T-helper 9 cell (primary cell): ENCODE measurements at places on chromosomes 7 and 10.
A peak's percentile ranks its signal among the peaks of the same experiment; 100 is the strongest.

- peak; percentile 54 for DNase-seq
These were observed at the start of gene HSPB1 for GRCh38 chr7:76302347-76303201. HSPB1 (plus strand) TSS chr7:76302673; CDS start chr7:76302713, 40 bp downstream.

DNA sequence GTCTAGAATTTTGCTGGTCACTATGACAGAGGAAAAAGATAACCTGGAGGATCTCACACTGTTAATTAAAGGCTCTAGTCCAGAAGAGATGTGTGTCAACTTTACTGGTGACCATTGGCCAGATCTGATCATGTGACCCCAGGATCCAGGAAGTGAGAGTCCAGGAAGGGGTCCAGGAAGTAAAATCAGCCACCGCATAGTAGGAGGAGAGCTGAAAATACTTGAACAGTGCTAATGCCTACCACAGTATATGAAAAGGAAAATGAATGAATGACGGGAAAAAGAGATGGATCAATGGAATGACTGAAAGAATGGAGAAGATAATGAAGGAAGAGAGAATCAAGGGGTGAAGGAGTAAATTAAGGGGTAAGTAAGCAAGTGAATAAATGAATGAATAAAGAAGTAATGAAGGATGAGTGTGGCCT is 415.3 kb downstream of the RPS24 start:
- no peak for DNase-seq

GRCh38 chr10:1449021-1449420 is 288.3 kb downstream of the ADARB2 start:
- no peak for DNase-seq

GRCh38 chr10:44388641-44389040 is 3.7 kb upstream of the CXCL12 start:
- DNase-seq: no peak

DNA sequence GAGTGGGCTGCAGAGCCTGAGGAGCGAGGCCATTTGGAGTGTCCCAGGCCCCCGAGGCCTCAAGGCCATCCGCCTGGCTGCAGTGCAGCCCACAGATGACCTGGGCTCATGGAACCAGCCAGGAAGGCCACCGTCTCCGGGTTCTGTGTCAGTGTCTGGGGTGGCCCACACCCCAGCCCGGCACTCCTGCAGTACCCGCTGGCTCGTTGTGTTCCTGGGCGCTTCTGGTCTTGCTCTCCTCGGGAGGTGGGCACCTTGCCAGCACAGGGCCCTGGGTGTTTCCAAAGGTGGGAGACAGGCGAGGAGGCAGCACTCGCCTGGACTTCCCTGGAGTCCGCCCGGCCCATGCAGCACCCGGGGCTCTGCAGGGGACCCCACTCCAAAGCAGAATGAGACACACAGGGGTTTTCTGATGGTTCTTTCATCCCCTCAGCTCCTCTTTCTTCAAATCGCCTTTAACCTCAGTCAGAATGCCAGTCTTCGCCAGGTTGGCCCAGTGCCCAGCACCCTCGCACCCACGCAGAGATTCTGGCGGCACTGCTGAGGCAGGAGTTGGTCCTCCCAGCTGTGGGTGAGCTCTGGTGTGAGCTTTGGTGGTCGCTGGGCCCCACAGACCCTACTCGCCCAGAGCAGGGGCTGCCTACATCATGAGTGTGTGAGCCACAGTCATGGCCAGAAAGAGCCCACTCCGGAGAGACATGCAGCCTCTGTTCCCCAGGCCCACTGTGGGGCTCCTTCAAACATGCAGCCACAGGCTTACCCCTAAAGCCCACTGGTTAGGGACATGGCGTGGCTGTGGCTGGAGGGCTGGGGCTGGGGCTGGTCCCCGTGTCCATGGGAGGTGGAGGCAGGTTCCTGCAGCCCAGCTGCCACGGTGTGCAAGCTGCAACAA is 155.7 kb downstream of the EBF3 start:
- no peak for DNase-seq

DNA sequence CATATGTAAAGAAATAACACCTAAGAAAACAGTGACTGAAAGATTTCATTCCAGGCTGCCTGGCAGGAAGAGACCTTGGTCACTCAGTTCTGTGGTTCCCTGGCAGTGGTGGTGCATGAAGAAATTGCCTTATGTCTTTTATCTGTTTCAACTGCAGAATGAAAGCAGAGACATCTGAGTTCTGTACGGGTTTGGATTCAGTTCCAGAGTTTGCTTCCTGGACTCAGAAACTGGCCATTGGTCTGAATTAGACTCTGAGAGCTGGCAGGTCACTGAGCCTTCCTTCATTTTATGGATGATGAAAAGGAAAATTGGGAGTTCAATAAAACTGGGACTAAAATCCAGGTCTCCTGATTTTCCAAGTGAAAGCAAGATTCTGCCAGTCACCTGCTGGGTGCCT is 428.9 kb upstream of the AUTS2 start:
- no peak for DNase-seq

GRCh38 chr10:126844406-126844805 is 60.8 kb upstream of the DOCK1 start:
- DNase-seq: no peak
